ENCODE measurements at places on chromosomes 13 and 19. TPM values are rescaled to one million over a fixed set of nuclear protein-coding genes. Genes with fewer than 3 reads are reported as not detected.

IZUMO2 gene
- not detected for total RNA-seq

KDM4B gene
- total RNA-seq: 11.3 TPM

RASGRP4 gene
- total RNA-seq: not detected

EFNB2 gene
- total RNA-seq: 8.2 TPM

ZNF256 gene
- total RNA-seq: 6.2 TPM

ZNF177 gene
- total RNA-seq: 1.5 TPM

KCNN4 gene
- total RNA-seq: 12.2 TPM

CEACAM7 gene
- not detected for total RNA-seq

AP1M2 gene
- 0.19 TPM for total RNA-seq

CEACAM4 gene
- total RNA-seq: not detected

ACER1 gene
- not detected for total RNA-seq

DNAAF3 gene
- 0.44 TPM for total RNA-seq

ZNF223 gene
- total RNA-seq: 4.6 TPM

SYNE4 gene
- 0.25 TPM for total RNA-seq

C19orf38 gene
- 0.26 TPM for total RNA-seq

SHISA2 gene
- total RNA-seq: under 0.01 TPM

ZNF726 gene
- total RNA-seq: 2.8 TPM

SOX1 gene
- not detected for total RNA-seq

APLP1 gene
- 14.0 TPM for total RNA-seq

SLC25A41 gene
- total RNA-seq: not detected

ERICH4 gene
- total RNA-seq: not detected

SYMPK gene
- total RNA-seq: 25.2 TPM

ZNF497 gene
- 0.53 TPM for total RNA-seq

ELSPBP1 gene
- not detected for total RNA-seq

CRLF1 gene
- 437 TPM for total RNA-seq

KIR2DL4 gene
- not detected for total RNA-seq

ZNF468 gene
- total RNA-seq: 21.0 TPM

TINCR gene
- total RNA-seq: 0.12 TPM

KLC3 gene
- total RNA-seq: not detected

ZNF681 gene
- 0.31 TPM for total RNA-seq

SLC17A7 gene
- total RNA-seq: under 0.01 TPM

KIR2DL1 gene
- total RNA-seq: not detected

LYPD3 gene
- not detected for total RNA-seq

NANOS3 gene
- total RNA-seq: not detected

C19orf67 gene
- total RNA-seq: not detected

ICAM5 gene
- total RNA-seq: 0.56 TPM

ZNF439 gene
- total RNA-seq: 6.7 TPM

NKPD1 gene
- total RNA-seq: 0.06 TPM

ZNF222 gene
- 7.1 TPM for total RNA-seq

LGI4 gene
- 0.06 TPM for total RNA-seq

ZNF571 gene
- total RNA-seq: 3.0 TPM
